Endothelial cell of umbilical vein (primary cell): ENCODE measurements at places on chromosomes 3 and 15. TPM values are rescaled to one million over a fixed set of nuclear protein-coding genes. Genes with fewer than 3 reads are reported as not detected.
A peak's percentile ranks its signal among the peaks of the same experiment; 100 is the strongest.

GRCh38 chr3:144831955-144832716, 860.5 kb downstream of the DIPK2A start:
- DNase-seq: peak; percentile 90

- no peak for DNase-seq
Measured at GRCh38 chr3:119831022-119831421, 49.1 kb downstream of the NR1I2 start.

DNA sequence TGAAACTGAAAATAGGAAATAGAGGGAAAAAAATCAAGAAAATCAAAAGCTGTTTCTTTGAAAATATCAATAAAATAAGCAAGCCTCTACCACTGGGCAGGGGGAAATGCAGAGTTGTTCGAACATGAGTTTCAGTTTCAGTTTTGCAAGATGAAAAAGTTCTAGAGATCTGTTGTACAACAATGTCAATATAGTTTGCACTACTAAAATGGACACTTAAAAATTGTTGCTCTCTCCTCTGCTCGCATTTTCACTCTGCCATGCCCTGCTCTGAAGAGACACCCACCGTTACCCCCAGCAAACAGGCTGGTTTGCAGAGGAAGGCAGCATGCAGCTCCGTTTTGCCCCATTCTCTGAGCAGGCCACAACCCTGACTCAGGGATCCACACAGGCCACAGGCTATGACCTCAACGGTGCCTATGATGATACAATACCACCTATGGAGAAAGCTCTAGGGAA, 64.5 kb downstream of the ZNF148 start:
- DNase-seq: no peak

CRABP1 gene
- total RNA-seq: not detected in 2 replicates

DNA sequence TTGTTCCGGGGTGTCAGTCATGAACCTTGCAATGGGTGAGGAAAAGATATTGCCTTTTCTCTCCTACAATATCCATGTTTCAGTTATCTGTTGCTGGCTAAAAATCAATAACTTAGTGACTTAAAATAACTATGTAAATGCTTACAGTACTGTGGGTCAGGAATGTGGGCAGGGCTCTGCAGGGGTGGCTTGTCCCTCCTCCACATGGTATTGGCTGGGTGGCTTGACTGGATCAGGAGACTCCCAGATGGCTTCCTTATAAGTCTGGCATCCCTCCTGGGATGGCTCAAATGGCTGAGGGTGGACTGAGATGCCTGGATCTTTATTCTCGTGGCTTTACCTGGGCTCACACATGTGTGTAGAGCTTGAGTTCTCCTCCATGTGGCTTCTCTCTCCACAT, 47.5 kb downstream of the GTPBP8 start:
- no peak for DNase-seq

SLC51B gene
- total RNA-seq: not detected in 2 replicates

NDN gene
- total RNA-seq: 19.0 and 19.2 TPM in 2 replicates

- DNase-seq: no peak
Measured at GRCh38 chr15:35583863-35584528, 38.0 kb upstream of the DPH6 start.

DNA sequence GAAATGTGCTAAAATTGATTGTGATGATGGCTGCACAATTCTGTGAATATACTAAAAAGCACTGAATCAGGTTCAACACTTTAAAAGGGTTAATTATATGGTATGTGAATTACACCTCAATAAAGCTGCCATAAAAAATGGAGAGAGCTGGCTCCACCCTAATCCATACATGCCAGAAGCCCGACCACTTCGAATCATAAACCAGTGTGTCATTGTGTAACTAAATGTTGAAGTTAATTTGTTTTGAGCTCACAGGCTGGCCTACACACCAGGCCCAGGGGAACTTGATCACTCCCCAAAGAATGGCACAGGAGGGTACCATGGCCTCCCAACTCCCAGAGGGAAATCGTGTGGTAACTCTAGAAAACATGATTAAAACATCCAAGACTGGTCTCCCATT, 14.0 kb downstream of the PLCD1 start:
- DNase-seq: no peak

DNA sequence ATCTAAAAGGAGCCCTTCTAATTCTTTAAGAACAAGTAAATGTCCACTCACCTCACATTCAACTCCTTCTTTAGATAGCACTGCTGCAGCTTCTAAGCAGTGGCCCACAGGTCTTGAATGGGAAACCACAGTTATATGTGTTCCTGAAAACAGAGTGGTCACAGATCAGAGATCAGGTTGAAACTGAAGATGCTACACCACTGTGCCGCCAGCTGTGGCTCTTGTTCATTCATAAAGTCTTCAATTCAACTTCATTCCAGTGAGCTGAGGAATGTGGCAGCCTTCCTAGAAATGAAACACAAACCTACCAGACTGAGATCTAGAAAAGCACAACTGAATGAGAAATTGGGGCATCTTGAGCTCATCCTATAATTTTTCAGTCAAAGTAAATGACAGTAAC, 4.0 kb downstream of the PDHB start:
- DNase-seq: no peak

DNA sequence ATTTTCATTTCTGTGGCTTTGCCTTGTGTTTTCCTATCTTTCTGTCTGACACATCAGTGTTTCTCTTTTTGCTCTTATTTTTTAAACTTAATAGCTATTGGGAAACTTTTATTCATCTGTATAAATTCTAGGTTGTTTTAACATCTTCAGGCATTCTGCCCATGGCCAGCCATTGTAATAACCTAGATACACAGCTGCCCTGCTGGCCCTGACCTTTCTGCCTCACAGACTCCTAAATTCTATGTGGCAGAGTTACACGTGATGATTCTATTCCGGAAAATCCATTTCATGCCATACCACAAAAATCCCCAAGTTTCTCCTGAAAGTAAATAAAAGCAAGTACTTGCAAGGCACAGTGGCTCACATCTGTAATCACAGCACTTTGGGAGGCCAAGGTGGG, 150.1 kb downstream of the UACA start:
- DNase-seq: no peak

DNA sequence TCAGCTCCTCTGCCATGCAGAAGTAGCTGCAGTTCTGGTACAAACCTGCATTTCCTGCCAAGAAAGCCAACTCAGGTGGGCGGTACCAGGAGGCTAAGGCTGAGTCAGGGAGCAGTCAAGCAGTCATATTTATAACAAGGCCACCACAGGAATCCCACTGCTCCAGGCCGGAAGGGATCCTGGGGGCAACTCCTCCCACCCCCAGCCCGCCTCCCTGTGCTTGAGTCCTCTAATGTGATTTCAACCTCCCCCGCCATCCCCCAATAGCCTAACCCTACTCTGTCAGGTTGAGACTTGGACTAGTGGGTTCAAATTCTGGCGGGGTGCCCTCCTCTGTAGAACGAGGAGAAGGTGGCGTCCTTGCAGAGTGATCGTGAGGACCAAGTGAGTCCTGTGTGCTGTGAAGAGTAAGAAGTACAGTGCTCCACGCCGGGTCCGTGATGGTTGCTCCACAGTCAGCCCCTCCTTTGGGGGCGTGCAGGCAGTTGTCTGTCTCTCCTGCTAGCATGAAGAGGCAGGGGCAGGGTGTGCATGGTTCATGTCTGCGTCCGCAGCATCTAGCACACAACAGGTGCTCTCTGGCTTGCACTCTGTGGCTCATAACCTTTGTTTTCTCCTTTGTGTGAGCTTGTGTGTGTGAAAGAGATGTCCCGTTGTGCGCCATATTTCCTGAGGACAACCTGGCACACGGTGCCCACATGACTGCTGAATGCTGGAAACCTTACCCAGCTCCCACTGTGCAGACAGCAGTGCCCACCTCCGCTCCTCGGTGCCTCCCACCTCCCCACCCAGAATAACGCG, 78.3 kb downstream of the SMAD6 start:
- DNase-seq: no peak

DNA sequence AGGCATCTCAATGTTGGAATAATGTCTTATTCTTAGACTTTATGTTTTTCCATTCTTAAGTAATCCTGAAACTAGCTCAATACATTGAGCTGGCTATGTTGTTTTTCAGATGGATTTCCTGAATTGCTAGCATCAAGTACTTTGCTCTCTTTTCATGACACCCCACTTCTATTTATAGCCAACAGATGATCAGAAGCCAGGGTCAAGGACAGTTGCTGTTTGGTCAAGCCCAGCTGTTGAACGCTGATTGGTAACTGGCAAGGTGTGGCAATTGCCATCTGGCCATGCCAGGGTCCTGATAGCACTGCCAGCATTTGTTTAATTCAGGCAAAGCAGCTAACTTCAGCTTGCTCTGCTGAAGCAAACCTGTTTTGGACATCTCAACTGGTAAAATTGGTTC, 46.2 kb upstream of the PLCL2 start:
- DNase-seq: peak; percentile 3

- no peak for DNase-seq
Measured at GRCh38 chr3:65005486-65005885, 317.7 kb upstream of the ADAMTS9 start.

RUVBL1 gene
- 57.0 and 58.5 TPM in 2 replicates for total RNA-seq

DNA sequence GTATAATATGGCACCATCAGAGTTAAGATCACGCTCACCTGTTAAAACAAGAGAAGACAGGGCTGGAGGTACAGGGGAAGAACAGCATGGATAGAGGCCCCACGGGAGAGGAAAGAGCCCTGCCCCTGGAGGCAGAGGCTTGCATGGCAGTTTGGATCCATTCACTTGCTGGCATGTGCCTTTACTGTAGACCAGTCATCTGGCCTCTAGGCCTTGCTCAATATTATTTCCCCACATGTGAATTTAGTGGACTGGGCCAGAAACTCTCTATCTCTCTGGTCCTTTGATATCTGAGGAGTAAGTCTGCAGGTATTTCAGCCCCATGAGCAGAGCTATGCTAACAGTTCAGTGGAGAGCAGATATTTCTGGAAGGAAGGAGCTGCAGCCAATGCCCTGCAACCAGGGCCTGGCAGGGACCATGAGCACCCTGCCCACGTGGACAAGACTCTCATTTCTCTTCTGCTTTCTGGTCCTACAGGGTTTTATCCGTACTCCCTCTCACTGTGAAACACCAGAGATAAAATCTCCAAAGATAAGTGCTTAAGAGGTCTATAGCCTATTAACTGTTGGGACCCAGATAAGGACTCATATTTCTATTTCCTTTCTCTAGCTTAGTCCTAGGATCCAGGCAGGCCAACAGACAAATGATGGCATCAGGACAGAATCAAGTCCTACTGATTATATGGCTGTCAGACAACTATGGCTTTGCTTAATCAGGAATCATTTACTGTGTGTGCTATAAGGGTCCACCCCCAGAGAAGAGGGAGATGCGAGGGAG, 65.0 kb downstream of the CLDN11 start:
- no peak for DNase-seq
